Renal cortex interstitium (tissue), 15 donors: ENCODE measurements at places on chromosomes 6 and 20. TPM values are rescaled to one million over a fixed set of nuclear protein-coding genes. Genes with fewer than 3 reads are reported as not detected.

DNA sequence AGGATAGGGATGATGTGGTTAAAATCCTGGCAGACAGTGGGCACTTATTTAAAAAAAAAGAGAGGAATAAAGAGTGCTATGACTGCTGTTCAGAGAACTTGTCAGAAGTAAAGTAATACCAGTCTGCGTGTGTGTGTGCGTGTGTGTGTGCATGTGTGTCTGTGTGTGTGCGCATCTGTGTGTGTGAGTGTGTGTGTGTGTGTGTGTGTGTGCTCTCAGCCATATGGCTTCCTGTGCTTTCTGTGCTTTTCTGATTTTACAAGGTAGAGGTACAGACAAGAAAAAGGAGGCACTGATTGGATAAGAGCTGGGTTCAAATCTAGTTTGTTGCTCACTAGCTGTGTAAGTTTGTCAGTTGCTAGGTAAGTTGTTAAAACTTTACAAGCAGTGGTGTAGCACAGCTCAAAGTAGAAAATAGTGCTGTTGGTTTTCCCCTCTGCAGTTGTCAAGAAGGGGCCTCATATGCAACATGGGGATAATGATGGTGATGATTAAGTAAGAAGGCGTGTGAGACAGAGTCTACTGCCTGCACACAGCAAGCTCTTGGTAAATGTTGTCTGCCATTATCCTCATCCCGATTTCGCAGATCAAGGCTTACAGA lies 155.3 kb upstream of the ZNF217 start:
- no peak for DNase-seq

DNA sequence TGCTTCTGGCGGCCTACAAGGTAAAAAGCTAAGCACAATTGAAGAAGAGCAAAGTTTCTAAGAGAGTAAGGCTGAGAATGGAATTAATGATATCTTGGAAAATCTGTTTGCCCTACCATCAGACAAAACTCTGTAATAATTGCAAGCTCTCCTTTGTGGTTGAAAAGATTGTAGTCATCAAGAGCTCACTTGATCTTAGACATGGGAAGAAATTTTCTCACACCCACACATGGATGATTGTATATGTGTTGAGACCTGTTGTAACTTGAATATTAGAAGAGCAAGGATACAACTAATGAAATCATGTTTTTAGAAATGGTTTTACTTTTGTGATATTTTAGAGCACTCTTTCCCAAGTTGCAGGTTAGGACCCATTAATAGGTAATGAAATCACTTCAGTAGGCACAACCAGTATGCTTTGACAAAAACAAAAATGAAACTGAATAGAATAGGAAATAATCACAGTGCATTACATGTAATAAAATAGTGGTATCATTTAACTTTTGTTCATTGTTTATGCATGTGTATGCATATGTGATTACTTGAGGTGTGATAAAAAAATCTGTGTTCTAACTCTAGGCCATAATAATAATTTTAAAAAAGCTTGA lies 14.0 kb downstream of the DCBLD1 start:
- DNase-seq: no peak

GRCh38 chr6:137792160-137793033 lies 74.7 kb upstream of the TNFAIP3 start:
- no peak for DNase-seq

DNA sequence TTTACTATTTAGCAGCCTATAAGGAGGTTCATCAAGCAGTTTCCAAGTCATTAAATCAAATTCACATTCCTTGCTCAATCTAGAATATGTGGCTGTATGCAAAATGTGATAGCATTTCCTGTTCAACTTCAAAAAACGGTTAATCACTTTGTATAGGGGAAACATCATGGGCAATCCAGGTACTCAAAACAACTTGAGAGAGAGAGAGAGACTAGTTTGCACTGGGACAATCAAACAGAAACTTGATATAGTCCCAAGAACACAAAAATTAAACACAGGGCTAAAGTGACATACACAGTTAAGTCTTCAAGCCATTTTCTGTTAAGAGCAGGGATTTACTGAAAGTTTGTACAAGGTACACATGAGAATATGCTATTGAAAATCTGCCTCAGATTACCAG lies 7.4 kb downstream of the CPNE1 start:
- DNase-seq: no peak

- no peak for DNase-seq
Observed at GRCh38 chr20:45100563-45101245, at the start of gene KCNS1. Gene KCNS1, minus strand, starts transcription at chr20:45101127. Its CDS starts 1,891 bp downstream, at chr20:45099236.

DNA sequence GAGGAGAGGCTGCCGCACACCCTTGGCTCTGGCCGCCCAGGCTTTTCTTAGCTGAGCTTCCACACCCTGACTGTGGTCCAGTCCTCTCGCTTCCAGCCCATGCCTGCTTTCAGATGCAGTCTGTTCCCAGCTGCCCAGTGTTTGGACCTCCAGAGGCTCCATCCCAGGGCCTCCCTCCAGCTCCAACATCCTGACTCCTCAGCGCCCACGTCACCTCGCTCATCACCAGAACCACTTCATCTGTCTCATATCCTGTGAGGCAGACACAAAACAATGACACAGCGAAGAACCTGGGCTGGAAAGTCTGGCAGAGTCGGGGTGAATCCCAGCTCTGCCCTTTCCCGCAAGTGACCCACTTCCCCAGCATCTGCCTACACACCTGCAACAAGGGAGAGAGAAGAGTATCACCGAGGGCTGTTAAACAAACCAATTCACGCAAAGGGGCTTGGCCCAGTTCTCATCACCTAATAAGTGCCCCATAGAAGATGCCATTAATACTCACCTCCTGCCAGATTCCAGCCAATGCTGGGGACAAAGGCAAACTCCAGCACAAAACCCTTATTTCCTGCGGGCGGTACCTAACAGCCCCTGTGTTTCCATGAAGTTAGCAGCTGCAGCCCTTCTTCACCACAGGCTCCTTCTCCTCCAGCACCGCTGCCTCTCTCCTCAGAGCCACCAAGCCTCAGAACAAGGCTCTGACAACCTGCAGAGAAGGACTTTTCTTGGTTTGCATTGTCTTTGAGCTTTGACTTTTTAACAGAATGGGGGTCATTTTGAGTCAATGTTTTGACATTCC lies 133.4 kb upstream of the CDH4 start:
- no peak for DNase-seq

DNA sequence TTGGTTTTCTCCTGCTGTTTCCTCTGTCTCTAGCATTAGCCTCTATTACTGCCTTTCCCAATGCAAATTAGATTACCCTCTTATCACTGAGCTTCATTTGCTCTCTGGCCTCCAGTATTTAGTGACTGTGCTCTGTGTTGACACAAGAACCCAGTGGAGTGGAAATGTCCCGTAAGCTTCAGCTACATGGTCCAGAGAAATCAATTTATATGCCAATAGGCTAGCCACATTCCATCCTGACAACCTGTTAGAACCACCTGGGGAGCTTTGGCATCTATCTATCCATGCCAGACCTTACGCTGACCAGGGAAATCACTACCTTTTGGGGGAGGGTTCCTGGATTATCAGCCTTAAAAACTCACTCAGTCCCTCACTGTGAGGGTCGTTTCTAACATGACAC lies 459.6 kb downstream of the UTRN start:
- DNase-seq: no peak

DNA sequence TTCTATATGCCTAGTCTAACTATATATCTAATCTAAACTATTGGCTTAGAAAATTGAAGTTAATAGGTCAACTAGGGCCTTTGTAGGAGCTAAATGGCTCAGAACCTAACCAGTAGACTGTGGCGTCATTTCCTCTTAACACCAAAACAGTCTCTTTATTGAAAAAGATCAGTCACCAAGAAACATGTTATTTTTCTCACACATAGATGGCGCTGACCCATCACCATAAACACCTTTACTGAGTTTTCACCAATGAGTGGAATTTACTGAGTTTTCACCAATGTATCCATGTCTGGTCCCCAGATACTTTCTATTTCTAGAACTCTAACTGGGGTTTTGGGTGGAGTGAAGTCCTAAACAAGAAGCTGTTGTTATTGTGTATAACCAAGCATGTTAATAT lies 636.0 kb downstream of the BCKDHB start:
- DNase-seq: no peak

DNA sequence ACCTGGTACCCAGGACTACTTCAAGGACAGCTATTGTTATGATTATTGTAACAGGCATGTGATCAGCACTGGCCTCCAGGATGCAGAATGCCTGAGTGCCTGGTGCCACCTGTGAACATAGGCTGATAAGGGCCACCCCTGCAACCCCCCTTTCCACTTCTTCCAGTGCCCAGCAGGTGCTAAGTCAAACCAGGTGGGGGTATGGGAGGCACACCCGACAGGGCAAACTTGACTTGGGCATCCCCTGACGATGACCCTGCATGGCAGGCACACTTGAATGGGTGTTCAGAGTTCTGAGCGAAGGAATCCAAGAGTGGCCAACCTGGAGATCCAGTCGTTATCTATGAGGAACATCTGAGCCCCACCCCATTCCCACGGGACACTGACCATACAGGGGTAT lies 3.4 kb downstream of the ADA start:
- no peak for DNase-seq

DNA sequence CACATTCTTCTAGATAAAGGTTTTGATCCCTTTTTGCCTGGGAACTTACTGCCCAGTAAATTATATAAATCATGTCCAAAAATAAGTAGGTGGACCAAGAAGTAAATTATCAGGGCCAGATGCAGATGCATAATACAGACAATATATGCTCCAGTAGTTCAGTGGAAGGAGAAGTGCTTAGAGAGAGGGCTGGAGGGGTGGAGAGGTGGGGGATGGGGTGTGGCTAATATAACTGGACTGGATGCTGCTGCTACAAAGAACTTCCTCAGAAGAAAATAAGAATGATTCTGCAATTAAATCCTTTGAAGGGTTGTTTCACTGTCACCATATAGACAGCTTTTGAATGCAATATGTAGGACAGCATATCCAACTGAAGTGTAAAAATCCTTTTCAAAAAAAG lies 14.8 kb upstream of the TFAP2D start:
- DNase-seq: no peak

GRCh38 chr20:43159994-43160393 lies 29.7 kb downstream of the PTPRT start:
- DNase-seq: no peak

GRCh38 chr6:157305670-157306653 lies 17.4 kb downstream of the TMEM242 start:
- no peak for DNase-seq

DNA sequence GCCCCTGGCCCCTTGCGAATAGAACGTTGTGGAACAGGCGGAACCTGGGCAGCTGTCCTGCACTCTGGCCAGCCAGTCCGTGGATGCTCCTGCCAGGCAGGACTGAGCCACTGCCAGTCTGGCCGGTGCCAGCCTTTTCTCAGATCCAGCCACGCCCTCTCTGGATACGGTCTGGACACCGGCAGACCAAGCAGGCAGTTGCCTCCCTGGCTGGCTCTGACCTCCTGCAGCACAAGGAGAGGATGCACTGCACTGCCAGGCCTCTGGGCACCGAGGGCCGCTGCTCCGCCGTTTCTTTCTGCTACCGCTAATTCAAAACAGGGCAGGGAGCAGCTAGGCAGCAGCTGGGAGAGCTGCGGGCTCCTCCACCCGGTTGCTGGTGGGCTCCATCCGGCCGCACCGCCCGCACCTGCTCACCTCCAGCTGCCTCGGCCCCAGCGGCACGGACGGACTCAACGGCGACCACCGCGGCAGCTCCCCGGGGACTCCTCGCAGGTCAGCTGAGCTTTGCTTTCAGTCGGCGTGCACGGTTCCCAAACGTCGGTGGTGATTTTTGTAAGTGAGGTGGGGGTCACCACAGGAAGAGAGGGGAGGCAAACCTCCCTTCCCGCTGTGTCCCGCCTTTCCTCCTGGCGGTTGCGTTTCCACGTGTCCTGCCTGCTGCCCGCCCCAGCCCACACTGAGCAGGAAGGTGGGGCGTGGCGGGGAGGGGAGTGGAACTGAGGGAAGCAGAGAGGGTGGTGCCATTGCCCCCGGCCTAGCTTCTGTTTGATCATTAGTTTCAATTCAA lies 30.3 kb upstream of the AFDN start:
- DNase-seq: no peak

Gene BPIFB1
- not detected for polyA plus RNA-seq

Gene FBXO30
- 12.1 TPM for polyA plus RNA-seq

Gene SMLR1
- 3.3 TPM for polyA plus RNA-seq

Gene SEMG1
- not detected for polyA plus RNA-seq

Gene FOXA2
- 0.08 TPM for polyA plus RNA-seq

Gene SYCP2
- 6.1 TPM for polyA plus RNA-seq

Gene MATN4
- 0.55 TPM for polyA plus RNA-seq

Gene ABHD16B
- not detected for polyA plus RNA-seq
